ENCODE measurements at places on chromosomes 11 and 22.

DNA sequence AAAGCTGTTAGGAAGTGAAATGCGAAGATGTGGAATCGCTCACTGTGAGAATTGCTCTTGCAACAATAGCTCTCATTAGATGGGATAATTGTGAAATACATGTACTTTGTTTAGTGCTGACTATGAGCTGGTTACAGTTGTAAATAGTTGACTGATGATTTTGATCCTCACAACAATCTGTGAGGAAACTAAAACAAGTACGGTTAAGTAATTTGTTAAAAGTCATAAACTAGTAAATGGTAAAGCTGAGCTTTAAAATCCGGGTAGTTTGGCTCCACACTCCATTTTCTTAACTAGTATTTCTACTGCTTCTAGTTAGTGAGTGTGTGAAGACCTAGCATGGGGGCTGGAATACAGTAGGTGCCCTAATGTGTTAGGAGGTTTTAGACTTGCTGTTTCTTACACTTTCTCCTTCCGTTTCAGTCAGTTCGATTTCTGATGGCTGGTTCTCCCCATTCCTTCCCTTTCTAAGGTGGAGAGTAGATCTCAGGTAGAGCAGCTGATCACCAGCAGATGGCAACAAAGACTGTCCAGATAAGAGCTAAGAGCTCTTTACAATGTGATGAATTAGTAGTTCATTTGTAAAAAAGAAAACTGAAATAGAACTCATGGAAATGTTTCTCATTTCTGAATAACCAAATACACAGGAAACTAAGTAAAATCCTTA lies 16.3 kb upstream of the CYP2R1 start:
- DNase-seq: peak; percentile 62

DNA sequence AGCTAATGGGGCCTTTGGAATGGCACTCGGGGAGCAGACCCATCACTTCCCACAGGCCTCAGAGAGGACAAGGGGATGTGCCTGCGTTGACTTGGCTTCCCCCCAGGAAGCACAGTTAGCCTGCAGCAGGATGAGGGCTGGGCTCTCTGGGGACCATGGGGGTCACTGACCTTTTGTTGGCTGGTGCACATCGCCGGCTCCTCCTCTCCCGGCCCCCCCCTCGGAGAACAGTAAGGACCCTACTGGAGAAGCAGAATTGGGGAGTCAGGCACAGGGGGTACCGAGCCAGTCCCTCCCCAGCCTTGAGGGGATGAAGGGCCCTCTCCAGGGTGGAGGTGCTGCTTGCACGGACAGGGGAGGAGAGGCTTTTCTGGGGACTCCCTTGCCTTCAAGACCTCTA lies 32.8 kb downstream of the NRXN2 start:
- DNase-seq: no peak

- no peak for DNase-seq
Observed at GRCh38 chr22:19843107-19843856, 11.4 kb downstream of the GNB1L start.

DNA sequence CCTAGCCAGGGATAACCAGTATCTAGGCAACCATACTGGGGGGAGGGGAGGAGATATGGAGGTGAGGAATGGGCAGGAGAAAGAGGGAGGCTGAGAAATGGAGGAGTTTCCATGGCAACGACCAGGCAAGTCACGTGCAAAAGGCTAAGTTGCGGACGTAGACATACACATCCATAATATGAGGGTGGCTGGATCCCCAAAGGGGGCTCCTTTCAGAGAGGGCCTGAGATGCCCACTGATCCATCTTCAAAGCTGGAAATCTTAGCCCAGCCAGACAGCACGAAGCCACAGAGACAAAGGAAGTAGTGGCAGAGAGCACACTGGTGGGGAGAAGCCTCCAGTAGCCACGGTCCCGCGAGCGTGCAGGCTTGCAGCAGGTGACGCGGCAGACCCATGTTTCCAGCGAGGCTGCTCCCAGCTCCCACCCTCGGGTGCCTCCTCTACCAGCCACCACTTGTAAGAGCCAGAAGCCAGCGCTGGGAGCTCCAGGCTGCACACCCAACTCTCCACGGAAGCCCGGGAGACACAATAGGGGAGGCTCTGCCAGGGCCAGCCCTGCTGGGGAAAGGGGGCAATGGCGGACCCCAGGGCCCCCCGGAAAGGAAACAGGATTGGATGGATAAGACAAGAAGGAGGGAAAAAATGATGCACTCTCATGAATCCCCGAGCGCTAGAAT lies 938 bp downstream of the FXYD6 start:
- peak; percentile 43 for DNase-seq

GRCh38 chr11:13324141-13324540 lies 46.6 kb downstream of the BMAL1 start:
- no peak for DNase-seq

DNA sequence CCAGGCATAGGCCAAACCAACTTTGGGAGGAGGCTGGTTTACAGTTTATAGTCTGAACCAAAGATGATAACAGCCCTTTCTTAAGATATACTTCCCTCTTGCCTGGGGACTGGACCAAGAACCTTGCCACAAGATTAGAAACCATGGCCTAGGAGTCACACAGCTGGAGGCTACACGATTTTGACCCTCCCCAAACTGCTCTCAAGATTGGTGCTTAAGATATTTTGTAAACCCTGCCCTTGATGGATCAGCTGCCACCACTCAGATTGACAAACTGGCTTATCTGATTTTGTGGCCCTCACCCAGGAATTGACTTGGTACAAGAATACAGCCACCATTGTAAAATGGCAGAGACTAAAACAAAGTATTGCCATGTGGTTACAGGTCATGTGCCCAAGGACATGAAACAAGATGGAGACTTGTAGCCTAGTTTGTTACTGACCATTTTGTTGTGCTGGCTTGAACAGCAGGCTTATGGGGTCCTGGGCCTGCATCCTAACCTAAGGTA lies 17.4 kb upstream of the EI24 start:
- DNase-seq: no peak

GRCh38 chr11:11961399-11962028 lies 46.9 kb downstream of the DKK3 start:
- no peak for DNase-seq

GRCh38 chr11:64844330-64845128 lies at the start of gene CDC42BPG:
CDC42BPG (minus strand) TSS chr11:64844653; CDS start chr11:64844569, 84 bp downstream.
- peak; percentile 69 for DNase-seq

- no peak for DNase-seq
Observed at GRCh38 chr11:1220941-1221721, 1.7 kb upstream of the MUC5B start.

DNA sequence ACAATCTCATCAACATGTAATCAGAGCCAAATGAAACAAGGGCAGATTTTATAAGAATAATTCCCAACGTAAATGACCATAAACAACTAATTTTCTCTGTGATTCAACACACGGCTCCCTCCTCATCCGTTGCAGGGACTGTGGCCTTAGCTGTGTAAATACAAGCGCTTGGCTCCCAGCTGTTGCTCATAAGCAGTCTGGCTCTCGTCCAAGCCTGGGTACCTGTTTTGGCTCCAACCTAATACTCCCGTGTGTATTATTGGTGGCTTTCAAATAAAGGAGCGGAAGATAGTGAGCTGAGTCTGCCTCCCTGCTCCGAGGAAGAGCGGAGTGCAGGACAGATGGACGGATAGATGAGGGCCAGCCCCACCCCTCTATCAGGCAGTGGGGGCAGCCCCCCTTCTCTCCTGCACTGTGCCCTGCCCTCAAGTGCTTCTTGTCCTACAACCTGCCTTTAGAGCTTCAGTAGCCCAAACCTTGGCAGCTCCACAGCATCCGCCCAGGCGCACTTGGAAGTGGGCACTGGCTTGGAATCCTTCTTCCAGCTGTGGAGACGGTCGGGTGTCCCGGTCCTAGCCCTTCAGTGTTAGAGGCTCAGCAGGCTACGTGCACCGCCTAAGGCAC lies 670.9 kb downstream of the BRD1 start:
- DNase-seq: no peak

DNA sequence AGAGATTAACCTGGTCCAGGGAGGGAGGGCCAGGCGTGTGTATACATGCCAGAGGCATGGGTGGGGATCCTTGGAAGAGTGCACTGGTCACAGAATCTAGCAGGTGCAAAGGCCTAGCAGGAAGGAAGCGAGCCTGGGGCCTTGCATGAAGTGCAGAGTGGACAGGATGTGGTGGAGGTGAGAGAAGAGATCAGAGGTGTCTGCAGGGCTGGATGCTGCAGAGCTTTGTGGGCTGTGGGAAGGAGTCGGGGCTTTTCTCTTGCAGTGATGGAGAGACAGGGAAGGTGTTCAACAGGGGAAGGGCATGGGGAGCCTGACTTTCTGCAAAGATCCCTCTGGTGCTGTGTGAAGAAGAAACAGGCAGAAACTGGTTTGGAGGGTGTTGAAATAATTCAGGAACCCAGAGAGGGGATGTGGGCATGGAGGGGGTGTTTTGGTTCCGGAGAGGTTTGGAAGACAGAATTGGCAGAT lies 2.5 kb upstream of the TPST2 start:
- DNase-seq: peak; percentile 74

GRCh38 chr22:40055143-40055883 lies 60.6 kb downstream of the FAM83F start:
- peak; percentile 28 for DNase-seq

DNA sequence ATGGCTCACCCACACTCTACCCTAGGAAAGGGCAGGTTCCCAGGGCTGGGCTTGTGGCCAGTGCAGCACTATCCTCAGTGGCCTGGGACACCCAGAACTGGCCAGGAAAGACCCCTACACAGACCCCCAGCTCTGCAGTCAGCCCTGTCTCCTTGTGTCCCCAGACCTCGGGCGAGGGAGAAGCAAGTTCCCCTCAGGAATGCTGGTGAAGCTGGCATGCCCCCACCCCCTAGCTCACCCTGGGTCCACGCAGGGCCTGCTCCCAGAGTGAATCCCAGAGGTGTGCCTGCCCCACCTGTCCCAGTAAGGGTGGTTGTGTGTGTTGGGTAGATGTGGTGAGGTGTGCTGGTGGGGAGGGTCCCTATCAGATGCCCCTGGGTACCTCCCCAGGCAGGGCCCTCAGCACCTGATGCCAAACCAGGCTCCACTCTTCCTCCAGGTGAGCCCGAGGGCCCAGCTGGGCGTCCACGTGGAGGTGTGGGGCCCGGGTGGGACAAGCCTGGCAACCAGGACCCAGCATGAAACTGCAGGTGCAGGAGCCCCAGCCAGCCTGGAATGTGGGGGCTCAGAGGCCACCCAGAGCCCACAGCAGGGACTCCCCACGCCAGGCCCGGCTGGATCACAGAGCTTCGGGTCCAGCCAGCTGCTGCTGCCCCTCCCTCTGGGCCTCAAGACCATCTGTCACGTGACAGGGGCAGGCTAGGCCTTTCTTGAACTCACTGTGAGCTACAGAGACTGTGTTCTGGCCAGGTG lies 48.4 kb upstream of the KCNQ1OT1 start:
- no peak for DNase-seq

DNA sequence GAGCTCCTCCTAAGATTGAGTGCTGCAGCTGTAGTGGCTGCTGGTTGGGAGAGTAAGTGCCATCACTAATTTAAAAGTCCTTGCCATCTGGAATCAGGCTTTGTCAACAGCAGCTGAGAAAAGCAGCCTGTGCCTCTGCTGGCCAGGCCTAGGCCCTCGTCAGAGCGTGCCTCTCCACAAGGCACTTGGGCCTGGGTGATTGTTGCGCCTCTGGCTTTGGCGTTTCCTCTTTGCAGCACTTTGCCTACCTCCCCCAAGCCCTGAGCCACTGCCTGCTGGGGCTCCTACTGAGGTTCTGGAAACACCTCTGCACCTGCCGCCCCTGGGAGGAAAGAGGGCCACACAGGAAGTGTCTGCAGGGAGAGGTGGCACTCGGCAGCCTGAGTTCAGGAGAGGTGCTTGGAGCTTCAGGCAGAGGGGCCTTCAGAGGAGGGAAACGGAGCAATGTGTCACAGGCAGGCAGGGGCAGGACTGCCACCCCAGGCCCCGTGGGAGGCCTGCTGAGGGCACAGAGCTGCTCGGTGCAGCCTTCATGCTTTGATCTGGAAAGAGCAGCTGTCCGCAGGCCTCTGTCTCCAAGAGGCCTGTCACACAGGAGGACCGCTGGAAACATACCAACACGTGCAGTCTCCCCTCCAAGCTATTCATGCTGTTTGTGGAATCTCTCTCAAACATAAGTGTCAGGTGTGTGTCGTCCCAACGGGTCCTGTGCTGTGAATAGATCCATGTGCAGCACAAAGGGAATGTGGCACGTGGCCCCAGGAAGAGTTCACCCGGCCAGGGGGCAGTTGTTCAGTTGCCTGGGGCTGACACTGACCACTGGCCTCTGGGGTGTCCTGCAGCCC lies 61.5 kb upstream of the EMID1 start:
- no peak for DNase-seq

GRCh38 chr22:40976866-40977700 lies 25.9 kb downstream of the RBX1 start:
- DNase-seq: no peak

DNA sequence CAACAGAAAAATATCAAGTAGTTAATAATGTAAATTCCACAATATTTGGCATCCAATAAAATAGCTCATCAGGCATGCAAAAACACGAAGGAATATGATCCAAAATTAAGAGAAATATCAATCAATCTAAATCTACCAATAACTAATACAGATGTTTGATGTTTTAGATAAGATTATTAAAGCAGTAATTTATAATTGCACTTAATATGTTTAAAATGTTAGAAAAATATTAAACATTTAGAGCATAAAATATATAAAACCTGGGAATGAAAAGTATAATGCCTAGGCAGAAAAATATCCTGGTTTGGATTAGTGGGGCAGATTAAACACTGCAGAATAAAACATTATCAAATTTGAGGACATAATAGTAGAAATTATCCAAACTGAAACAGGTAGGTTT lies 879.9 kb downstream of the FAM181B start:
- DNase-seq: no peak

DNA sequence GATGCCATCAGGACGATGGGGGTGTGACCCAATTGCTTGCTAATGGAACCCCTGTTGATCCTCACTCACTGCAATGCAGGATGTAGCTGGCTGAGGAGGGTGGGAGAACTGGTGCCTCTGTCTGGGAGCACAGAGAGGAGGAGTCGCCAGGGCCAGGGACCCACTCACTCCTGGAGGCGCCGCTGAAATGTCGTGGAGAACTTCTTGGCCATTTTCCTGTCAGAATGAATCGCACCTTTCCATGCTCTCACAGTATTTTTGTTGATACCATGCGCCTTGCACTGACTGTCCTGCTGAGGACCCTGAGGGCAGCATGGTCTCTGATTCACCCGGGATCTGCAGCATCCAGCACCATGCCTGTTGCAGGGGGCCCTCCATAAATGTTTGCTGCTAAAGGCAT lies 211.4 kb downstream of the DSCAML1 start:
- DNase-seq: no peak

GRCh38 chr11:97332271-97332670 lies 942.5 kb downstream of the JRKL start:
- no peak for DNase-seq

DNA sequence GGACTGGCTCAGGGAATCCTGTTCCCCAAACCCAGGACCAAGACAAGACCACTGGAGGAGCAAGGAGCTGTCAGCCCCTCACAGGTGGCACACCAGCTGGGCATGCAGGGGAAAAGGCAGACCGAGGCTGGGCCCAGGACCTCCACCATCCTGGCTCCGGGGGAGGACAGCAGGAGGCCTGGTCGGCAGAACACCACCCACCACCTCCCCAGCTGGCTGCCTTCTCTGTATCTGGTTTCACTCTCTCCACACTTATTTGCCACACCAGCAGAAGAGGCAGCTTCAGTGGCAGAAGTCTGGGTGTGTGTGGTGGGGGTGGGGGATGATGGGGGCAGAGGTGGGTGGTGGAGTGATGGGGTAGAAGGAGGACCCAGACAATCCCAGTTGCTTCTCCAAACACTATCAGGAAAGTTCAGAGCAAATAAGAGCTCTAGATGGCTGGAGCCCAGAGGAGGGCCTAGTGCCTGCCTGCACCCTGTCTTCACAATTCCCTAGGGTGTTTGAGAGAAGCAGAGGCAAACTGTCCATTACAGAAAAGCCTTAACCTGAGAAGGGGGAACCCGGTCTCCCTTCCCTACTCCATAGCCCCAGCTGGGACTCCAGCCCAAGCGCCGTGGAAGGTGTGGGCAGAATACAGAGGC lies 51.9 kb upstream of the CDON start:
- DNase-seq: no peak

All from activated naive CD4-positive, alpha-beta T cell treated with anti-CD3 and anti-CD28 coated beads for 36 hours (primary cell).